Nucleus accumbens (tissue), 56 donors: ENCODE measurements at places on chromosomes 1 and 21.

- DNase-seq, result no peak
Observed at GRCh38 chr21:15614766-15615165, 115.0 kb upstream of the USP25 start.

DNA sequence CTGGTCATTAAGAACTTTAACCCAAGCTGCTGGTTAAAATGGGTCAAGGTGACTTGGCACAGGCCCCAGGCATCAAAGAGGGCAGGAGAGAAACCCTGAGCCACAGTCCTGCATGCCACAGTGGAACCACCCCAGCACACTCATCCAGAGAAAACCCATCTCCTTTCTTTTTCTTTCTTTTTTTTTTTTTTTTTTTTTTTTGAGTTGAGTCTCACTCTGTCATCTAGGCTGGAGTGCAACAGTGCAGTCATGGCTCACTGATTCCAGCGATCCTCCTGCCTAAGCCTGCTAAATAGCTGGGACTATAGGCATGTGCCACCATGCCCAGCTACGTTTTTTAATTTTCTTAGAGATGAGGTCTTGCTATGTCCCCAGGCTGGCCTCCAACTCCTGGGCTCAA lies 109.2 kb upstream of the RAB4A start:
- no peak for DNase-seq

DNA sequence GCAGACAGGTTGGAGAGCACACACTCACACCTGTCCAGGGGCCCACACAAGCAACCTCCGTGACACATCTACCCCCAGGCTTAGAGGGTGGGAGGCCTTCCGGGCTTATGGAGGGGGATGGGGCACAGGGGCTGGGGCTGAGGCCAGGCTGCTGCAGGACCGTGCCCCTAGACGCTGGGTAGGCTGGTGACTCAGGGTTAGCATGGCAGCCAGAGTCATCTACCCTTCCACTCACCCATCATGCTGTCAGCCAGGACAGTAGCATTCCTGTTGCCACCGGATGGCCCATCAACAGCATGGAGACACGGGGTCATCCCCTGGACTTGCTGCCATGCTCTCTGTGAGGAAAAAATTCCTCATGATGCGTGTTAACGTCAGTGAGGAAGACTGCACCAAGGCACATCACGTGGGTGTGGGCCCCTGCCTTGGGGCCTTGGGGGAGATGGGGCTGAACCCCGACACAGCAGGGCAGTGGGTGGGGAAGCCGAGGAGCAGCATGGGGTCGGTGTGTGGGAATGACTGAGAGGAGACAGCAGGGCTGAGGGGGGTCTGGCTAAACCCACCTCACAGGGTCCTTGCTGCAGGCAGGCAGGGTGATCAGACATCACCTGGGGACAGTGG lies 52.8 kb downstream of the WNT9A start:
- no peak for DNase-seq

GRCh38 chr1:156951371-156951770 lies 30.9 kb downstream of the LRRC71 start:
- DNase-seq, result no peak

DNA sequence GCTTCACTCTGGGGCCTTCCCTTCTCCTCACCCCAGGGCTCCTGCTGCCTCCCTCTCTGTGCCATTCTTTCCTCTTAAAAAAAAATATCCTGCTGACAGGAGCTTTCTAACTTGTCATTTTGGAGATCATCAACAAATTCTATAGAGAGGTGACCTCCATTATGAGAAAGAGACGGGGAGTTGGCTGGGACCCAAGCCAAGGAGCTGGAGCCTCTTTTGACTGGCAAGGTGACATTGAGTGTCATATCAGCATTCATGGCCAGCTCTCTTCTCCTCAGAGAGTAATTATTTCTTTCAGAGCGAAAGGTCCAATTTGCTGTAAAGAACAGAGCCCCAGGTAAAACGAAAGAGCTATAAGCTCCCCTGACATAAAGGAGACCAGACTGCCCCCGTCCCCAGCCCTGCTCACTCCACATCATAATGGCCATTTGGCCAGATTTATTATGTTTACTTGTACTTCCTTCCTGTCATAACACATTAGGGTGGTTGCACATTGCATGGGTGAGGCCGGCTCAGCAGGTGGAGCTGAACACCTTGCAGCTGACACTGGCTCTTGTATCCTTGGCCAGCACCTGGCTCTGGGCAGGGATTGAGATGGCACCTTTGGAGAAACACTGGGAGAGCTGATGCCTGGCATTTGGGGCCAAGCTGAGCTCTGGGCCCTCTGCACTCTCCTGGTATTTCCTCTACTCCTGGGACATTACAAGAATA lies 404.0 kb upstream of the VAMP3 start:
- no peak for DNase-seq

DNA sequence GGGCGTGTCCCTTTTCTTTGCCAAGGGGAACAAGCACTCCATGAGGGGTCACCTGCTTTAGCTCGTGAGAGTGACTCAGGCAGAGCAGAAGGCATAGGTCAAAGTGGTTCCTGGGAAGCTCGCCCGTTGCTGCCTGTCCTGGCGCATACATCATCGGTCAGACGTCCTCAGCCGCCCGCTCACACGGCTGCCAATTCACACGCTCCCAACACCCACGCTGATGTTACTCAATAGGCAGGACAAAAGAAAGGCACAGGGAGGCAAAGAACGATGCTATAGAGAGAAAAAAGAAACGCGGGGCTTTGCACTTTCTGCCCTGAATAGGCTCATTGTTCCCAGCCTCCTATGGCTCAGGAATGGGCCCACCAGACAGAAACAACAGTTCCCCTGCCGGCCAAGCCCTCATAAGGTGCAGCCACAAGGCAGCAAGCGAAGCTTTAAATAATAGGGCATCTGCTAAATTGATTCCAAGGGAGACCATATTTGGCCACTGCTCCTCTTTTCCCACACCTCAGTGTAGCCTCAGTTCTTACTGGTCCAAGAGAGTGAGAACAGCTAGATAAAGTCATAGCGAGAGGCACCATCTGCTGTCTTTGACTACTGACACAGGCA lies 38.7 kb downstream of the VTCN1 start:
- DNase-seq, result no peak

DNA sequence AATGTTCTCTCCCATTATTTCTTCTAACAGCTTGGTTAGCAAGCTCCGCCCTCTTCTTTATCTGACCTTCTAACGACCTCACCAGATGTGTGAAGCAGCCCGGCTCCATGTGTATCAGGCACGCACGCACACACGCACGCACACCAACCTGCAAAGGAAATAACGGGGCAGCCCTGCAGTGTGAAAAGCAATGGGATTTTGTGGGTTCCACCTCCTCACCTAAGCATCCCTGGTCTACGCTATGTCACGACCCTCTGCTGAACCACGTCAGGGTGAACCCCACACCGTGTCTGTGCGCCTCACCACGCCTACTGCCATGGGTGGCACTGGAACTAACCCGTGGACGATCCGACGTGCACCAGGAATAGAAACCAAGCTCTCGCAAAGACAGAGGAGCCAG lies 10.4 kb downstream of the SSU72 start:
- no peak for DNase-seq

- DNase-seq, result no peak
Observed at GRCh38 chr1:198443365-198444233, 96.9 kb downstream of the ATP6V1G3 start.

GRCh38 chr1:116553386-116554115 lies 17.3 kb downstream of the CD58 start:
- no peak for DNase-seq

DNA sequence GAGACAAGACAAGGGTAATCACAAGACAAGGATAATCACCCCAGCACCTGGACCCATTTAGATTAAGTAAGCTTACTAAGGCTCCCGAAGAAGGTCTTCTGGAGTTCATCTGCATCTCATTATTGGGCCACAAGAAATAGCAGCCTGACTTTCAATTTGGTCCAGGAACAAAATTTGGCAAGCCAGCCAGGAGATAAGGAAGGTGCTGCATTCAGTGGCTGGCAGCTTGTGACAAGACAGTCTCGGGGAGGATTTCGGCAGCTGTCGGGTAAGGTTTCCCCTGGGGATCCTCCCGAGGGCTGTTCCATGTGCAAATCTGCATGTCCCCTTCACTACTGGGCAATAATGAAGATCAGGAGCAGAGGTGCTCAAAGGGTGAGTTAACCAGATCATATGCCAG lies 195.2 kb downstream of the FCRL5 start:
- no peak for DNase-seq

DNA sequence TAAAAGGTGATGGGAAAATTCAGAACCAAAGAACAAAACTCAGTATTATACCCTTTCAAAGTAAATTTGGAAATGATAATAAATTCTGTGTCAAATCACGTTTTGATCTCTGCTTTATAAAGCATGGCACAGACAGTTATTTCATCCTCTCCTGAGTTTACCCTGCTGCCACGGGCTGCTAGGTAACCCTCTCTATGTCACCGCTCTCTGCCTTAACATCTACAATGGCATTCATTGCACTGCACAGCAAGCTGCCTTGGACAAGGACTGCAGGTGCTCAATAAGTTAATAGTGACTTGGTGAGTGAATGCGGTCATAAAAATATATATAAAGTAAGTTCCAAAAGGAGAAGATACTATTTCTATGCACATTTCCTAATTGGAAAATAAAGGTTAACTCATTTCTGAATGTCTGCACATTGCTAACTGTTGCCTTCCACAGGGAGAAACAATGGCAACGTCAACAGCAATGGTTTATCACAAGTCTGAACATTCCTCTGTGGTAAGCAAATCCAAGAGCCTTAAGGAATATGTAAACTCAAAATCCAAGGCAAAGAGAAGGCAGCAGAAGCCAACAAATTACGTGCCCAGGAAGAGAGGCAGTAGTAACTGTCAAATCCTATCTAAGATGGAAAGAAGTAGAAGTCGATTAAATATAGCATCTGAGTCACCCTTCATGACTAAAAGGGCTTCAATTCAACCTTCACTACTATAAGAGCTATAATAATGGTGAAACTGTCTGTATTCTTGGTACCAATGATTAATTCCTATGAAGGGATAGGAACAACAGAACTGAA lies 19.4 kb downstream of the FYB2 start:
- no peak for DNase-seq

GRCh38 chr1:93690921-93691789 lies 9.5 kb upstream of the BCAR3 start:
- no peak for DNase-seq

GRCh38 chr1:92538413-92539061 lies 51.8 kb upstream of the GFI1 start:
- no peak for DNase-seq

DNA sequence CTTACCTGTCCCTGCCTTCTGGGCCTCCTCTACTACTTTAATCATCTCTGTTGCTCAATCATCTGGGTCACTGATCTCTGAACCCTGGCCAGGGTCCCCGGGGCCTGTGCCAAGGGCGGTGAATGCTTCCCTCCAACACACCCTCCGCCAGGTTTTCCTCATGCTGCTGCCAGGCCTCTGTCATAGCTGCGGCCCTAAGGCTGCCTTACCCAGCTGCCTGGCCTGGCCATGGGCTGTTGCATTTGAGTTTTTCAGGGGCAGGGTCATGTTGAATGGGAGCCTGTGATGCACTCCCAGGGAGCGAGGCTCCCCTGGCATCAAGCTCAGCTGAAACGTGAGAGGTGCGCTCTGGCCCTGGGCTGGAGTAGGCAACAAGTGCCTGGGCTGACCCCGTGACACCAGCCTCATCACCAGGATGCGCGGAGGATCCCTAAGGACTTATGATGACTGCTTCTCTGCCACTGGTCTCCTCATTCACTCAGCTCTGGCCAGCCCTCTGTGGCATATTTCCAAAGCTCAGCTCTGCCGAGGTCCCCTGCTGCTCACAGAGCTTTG lies 7.6 kb downstream of the EDN2 start:
- DNase-seq, result no peak

DNA sequence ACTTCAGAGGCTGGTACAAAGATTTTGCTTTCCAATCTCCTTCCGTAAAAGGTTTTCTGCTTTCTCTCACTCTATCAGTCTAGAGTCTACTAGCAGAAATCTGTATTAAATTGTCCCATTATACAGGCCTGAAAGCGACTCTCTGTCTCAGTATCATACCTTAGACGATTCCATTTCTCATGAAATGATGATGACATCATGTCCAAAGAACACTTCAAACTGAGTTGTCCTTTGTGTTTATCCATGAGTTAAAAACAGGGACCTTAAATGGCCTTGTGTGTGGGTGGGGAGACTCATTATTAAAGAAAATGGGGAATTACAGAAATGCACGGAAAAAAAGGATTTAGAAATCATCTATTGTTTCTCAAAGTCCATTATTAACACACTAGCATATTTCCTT lies 21.0 kb upstream of the SLC44A3 start:
- DNase-seq, result no peak

GRCh38 chr1:208641579-208642280 lies 397.5 kb upstream of the PLXNA2 start:
- no peak for DNase-seq

DNA sequence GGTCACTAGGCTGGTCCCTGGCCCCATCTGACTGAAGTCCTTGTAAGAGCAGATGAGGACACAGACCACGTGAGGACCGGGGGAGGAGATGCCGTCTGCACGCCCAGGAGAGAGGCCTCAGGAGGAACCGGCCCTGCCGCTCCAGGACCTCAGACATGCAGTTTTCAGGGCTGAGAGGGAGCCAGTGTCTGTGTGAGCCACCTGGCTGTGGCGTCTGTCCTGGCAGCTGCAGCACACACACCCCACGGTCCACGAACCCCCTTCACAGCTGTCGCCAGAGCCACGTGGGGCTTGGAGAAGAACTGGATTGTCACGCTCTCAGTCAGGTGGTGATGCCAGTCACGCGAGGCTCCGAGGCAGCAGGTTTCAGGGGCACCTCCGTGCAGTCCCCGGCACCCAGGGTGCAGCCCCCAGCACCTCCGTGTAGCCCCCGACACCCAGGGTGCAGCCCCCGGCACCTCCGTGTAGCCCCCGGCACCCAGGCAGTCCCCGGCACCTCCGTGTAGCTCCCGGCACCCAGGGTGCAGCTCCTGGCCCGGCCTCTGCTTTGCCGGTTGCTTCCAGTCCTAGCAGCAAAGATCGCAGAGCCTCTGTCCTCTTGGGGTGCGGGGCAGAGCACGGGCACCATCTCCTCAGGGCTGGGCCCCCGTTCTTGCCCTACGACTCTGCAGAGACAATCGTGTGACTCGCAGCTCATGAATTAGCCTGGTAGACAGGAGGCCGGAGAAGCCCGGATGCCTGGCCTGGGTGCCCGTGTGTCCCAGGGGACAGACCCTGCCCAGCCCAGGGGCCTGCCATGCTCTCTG lies 19.0 kb upstream of the SUMO3 start:
- no peak for DNase-seq

DNA sequence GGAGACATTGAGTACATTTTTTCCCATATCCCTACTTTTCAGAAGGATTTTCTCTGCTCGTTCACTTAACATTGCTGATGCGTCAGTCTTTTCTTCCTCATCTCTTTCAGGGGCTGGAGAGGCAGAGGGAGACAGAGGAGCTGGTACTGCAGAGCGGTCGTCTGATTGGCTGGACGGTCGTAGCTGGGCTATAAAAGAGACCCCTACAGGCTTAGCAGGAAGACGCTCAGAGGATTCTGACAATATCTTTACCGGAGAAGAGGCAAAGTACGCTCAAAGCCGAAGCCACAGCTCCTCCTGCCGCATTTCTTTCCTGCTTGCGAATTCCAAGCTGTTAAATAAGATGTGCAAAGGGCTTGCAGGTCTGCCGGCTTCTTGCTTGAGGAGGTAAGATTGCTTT lies at the start of gene RGS4:
RGS4 (plus strand) TSS at position 220 of the 400 bp plus-strand sequence; CDS start at position 344, 124 bp downstream.
- peak; percentile 7 for DNase-seq

- no peak for DNase-seq
Observed at GRCh38 chr1:98920441-98921110, 84.1 kb downstream of the PLPPR5 start.
